ENCODE measurements at places on chromosomes 1 and 21.

DNA sequence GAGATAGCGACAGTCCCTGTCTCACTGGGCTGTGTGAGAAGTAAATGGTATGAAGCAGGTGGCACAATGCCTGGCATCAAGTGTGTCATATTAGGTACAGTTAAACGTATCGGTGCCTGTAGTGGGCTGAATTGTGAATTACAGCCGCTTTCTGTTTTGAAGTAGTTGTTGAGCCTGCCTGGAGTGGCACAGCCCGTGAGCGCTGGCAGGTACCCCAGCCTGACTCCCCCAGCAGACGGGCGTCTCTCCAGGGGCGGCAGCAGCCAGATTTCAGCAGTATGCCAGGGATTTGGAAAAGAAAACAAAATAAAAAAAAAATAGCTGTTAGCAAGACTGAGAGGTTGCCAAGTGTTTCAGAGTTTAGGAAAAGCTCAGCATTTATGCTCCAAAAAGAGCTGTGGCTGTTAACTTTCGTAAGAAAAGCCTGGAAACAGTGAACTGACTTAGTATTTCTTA, 26.6 kb upstream of the GPR153 start:
- no peak for DNase-seq

GRCh38 chr21:25862596-25862995, 127.8 kb downstream of the GABPA start:
- DNase-seq, result peak; percentile 35

- no peak for DNase-seq
Observed at GRCh38 chr1:212971312-212971711, 21.0 kb downstream of the VASH2 start.

DNA sequence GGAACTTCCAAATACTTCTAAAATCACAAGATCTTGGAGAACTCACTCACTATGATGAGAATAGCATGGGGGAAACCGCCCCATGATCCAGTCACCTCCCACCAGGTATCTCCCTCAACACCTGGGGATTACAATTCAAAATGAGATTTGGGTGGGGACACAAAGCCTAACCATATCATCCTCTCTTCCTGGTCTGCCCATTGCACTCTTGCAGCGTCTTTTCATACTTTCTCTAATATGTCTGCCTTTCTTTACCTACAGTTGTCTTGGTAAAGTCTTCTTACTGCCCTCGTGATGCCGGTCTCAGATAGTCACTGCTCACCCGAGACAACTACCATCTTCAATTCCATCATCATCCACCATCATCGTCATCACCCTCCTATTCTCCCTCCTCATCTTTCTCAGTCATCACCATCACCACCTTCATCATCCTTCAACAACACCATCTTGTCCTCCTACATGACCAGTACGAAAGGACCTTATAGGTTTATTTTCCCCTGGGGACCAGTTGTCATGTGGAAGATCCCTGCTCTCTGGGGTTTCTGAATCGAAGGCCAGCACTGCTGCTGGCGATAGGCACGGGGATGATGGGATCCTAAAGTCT, 58.5 kb upstream of the CASZ1 start:
- DNase-seq, result no peak

DNA sequence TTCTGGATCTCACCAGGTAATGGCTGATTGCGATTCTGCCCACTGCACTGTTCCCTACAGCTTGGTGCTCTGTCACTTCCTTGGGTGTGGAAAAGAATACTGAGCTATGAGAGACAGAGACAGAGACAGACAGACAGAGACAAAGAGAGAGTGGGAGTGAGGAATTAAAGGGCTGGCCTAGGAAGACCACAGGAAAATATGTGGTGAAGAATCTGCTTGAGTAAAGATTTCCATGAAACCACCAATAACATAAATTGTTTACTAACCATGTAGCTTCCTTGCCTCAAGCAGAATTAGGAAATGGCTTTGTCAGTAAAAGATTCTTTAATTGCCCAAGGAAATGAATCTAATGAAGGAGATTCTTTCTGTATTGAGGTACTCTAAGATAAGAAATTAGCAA, 54.4 kb downstream of the MPZL1 start:
- DNase-seq, result peak; percentile 31

- DNase-seq, result peak; percentile 63
Observed at GRCh38 chr1:230308039-230308438, 118.1 kb downstream of the PGBD5 start.

GRCh38 chr1:153801028-153801625, 25.9 kb downstream of the SLC27A3 start:
- no peak for DNase-seq

- no peak for DNase-seq
Observed at GRCh38 chr1:209015092-209015491, 568.4 kb upstream of the CAMK1G start.

DNA sequence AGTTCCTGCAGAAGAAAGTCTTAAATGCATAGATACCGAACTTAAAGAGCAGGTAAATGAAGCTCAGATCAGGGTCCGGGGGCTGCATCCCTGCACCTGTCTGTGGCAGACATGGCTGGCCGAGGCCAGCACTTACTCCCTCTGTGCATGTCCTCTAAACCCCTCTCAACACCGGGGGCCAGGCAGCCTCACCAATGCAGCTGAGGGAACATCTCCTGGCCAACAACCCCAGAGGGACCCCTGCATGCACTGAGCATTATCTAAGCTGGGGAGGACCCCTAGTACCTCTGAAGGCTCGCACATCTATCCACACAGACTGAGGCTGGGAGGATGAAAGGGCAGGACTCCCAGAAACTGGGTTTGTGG, 18.4 kb downstream of the TTC34 start:
- DNase-seq, result no peak

DNA sequence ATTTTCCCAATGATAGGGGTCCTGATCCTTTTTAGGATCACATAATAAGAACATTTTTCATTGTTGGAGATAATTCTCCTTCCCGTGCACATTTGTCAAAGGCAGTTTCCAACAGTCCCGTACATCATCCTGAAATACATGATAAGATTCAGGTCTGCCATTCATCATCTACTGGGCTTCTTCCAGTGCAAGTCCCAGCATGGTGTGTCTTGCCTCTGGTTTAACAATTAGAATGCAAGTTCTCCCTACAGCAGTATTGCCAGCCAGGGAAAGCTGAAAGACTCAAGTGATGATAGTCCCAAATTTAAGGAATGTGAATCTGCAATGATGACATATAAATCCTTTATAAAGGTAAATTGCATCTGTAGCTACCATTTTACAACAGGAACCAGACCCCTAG, 146.2 kb downstream of the DAB1 start:
- no peak for DNase-seq

DNA sequence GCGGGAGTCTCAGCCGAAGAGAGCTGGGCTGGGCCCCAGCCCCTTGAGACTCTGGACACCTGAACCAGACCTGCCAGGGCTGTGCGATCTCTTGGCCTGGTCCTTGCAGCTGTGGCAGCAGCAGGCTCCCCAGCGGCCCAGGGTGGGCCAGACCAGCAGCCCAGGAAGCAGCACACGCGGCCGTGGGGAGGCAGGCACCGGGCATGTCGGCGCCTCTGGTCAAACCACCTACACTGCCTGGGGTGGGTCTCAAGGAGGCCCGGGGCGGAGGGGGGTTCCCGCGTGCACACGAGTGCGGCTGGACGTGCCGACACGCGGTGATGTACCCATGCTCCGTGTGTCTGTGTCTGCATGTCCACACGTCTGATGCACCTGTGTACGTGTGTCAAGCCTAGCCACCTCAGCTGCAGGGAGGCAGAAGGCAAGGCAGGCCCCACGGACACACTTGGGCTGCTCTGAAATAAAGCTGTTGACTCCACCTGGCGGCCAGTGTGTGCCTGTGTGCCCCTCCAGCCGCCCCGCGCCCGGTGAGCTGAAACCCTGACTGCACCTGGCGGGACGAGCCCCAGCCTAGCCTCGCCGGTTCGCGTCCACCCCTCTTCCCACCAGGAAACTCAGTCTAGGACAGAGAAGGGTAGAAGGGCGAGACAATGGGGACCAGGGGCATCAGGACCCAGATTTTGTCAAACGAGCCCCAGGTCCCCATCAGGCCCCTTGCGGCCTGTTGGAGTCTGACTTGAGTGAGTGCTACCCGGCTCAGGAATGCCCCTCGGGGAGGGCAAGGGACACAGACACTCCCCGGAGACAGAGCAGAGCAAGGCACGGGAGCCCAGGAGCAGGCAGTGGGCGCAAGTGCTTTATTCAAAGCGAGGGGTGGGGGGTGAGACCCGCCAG, 11.6 kb downstream of the SCNN1D start:
- DNase-seq, result peak; percentile 61

DNA sequence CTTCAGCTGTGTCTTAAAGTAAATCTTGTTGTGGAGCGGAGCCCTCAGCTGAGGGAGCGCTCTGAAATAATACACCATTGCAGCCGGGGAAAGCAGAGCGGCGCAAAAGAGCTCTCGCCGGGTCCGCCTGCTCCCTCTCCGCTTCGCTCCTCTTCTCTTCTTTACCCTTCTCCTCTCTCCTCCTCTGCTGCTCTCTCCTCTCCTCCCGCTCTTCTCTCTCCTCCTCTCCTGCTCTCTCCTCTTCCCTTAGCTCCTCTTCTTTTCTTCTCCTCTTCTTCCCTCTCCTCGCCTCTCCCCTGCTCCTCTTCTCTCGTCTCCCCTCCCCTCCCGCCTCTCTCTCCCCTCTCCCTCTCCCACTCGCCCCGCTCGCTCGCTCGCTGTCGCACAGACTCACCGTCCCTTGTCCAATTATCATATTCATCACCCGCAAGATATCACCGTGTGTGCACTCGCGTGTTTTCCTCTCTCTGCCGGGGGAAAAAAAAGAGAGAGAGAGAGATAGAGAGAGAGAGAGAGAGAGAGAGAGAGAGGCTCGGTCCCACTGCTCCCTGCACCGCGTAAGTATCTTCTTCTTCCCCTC, at the start of gene PROX1:
Gene PROX1, plus strand, starts transcription at position 47 of the 580 bp plus-strand sequence. CDS start 8,563 bp downstream, outside the sequence.
- peak; percentile 88 for DNase-seq

DNA sequence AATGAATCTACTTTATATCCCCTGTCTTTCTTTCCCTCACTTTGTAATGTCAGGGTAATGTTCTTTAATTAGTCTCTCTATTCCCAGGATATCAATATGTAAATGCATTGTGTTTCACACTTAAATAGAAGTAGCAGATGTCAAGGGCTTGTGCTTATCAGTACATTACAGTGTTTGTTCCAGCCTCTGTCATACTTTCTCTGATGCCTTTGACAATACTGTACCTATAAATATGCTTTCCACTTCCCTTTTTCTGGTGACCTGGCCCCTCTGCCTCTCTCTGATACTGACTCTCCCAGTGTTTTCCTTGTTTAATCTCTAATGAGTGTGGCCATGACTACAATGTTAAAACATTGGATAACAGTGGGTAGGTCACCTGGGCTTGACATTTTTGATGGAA, 862.0 kb upstream of the NEGR1 start:
- no peak for DNase-seq

DNA sequence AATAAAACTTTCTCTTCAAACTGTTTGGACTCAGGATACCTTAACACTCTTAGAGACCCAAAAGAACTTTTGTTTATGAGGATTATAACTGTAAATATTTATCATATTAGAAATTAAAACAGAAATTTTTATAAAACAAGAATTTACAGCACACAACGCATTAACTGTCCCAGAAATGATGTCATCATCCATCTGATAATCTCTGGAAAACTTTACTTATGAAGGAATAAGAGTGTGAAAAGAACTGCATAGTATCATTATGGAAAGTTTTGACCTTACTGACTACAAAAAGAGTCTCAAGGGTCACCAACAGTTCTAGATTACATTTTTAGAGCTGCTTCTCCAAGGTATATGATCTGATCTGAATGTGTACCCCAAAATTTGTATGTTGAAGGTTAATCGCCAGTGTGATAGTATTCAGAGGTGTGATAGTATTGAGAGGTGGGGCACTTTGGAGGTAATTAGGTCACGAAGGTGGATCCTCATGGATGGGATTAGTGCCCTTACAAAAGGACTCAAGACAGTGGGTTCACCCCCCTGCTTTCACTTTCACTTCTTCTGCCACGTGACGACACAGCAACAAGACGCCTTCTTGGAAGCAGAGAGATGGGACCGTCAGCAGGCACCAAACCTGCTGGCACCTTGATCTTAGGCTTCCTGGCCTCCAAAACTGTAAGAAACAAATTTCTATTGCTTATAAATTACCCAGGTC, 95.7 kb upstream of the NR5A2 start:
- peak; percentile 10 for DNase-seq

- peak; percentile 75 for DNase-seq
Observed at GRCh38 chr21:31911138-31911907, 38.5 kb downstream of the HUNK start.
